T-cell (primary cell): ENCODE measurements at places on chromosomes 5 and 9. TPM values are rescaled to one million over a fixed set of nuclear protein-coding genes. Genes with fewer than 3 reads are reported as not detected.

GRCh38 chr9:9904041-9904440, 708.8 kb downstream of the PTPRD start:
- H3K4me1 ChIP-seq: no peaks in the 10 kb centered on the region
- no peaks in the 10 kb centered on the region for H3K27me3 ChIP-seq
- no peak for DNase-seq
- H3K4me3 ChIP-seq: no peak overlapping the region
- no peak overlapping the region for H3K27ac ChIP-seq
- no peaks in the 10 kb centered on the region for H3K36me3 ChIP-seq

- H3K27me3 ChIP-seq: peaks cover 9% of the 10 kb centered on the region
- no peaks in the 10 kb centered on the region for H3K4me1 ChIP-seq
- DNase-seq: peak; percentile 58
- no peak overlapping the region for H3K27ac ChIP-seq
Observed at GRCh38 chr9:127586537-127586936, 25.5 kb upstream of the STXBP1 start.

The LIFR gene
- total RNA-seq: 1.2 TPM

The CCDC152 gene
- 3.6 TPM for total RNA-seq

The CCDC171 gene
- 1.5 TPM for total RNA-seq

The ELL2 gene
- 57.8 TPM for total RNA-seq

GRCh38 chr5:3592298-3592697, 3.3 kb upstream of the IRX1 start:
- DNase-seq: no peak
- H3K36me3 ChIP-seq: no peaks in the 10 kb centered on the region
- no peak overlapping the region for H3K27ac ChIP-seq
- no peak overlapping the region for H3K4me3 ChIP-seq

GRCh38 chr9:123002754-123003153, 30.7 kb upstream of the GPR21 start:
- no peak for DNase-seq
- H3K36me3 ChIP-seq: no peaks in the 10 kb centered on the region
- H3K27me3 ChIP-seq: no peaks in the 10 kb centered on the region

- no peak for DNase-seq
- no peak overlapping the region for H3K27ac ChIP-seq
- no peak overlapping the region for H3K4me3 ChIP-seq
- peaks cover 33% of the 10 kb centered on the region for H3K27me3 ChIP-seq
Observed at GRCh38 chr5:51389577-51390463, 6.6 kb downstream of the ISL1 start.

The FUT7 gene
- total RNA-seq: 4.8 TPM

The RLN2 gene
- total RNA-seq: 4.5 TPM

- peaks cover 15% of the 10 kb centered on the region for H3K4me1 ChIP-seq
- peaks cover 23% of the 10 kb centered on the region for H3K27me3 ChIP-seq
- no peak overlapping the region for H3K27ac ChIP-seq
- no peak for DNase-seq
- peak overlapping the region; percentile 80 for H3K4me3 ChIP-seq
- H3K36me3 ChIP-seq: no peaks in the 10 kb centered on the region
Observed at GRCh38 chr5:115815693-115816225, 700 bp downstream of the CDO1 start.

The SMIM3 gene
- 5.5 TPM for total RNA-seq

DNA sequence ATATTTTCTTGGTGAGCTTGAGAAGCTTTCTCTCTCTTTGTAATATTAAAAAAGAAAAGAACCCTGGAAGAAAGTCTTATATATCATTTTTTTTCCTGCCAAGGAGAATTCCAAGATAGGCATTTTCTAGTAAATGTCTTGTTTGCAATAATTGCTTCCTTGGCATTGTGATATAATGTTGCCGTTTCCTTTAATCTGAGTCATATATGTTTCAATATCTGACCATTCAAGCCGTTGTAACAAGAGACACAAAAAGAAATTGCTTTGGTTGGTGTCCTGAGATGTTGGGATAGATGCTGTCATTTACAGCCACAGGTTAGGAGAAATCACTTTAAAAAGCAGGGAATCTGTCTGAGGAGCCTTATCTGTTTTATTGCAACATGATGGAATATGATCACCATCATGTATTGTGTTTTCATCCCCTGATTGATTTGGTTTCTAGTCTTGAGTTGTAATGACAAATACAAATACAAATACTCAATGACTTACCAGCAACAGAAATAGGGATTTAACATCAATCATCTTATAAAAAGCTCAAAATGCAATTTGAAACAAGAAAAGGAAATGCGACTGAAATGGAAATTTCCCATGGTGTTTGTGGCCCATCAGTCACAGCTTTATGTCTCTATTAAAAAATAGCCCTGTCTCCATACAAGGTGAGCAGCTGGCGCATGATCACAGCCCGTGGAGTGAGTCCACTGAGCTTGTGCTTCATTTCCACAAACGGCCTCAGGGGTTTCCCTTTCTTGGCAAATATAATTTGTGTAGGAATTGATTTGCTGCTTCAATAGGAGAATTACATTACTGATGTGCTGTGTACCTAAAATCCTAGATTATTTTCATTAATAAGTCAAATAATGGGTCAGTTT, 250.1 kb upstream of the TRPC7 start:
- no peaks in the 10 kb centered on the region for H3K36me3 ChIP-seq
- H3K4me3 ChIP-seq: no peak overlapping the region
- H3K27ac ChIP-seq: no peak overlapping the region
- no peaks in the 10 kb centered on the region for H3K27me3 ChIP-seq
- no peaks in the 10 kb centered on the region for H3K4me1 ChIP-seq

DNA sequence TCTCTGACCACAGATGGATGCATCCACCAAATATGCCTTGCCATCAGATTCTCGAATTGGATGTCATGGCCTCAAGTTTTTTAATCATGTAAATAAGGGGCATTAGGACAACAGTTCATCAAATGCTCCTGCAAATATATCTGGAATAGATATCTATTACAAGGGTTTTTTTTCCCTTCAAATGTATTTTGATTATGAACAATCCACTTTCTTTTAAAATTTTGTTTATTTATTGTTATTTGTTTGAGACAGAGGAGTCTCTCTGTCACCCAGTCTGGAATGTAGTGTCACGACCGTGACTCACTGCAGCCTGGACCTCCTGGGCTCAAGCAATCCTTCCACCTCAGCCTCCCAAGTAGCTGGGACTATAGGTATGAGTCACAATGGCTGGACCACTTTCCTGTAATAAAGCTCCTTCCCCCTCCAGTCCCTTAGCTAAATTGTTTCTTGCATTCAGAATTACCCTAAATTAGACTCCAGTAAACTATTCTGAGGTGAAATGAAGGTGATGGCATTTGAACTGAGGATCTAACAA, 1412.1 kb downstream of the EFNA5 start:
- no peaks in the 10 kb centered on the region for H3K4me1 ChIP-seq
- no peaks in the 10 kb centered on the region for H3K27me3 ChIP-seq
- no peak for DNase-seq
- H3K4me3 ChIP-seq: no peak overlapping the region
- no peaks in the 10 kb centered on the region for H3K36me3 ChIP-seq

The SH2D3C gene
- total RNA-seq: 48.7 TPM

- no peaks in the 10 kb centered on the region for H3K36me3 ChIP-seq
- H3K27me3 ChIP-seq: no peaks in the 10 kb centered on the region
- DNase-seq: no peak
- no peak overlapping the region for H3K27ac ChIP-seq
- H3K4me1 ChIP-seq: no peaks in the 10 kb centered on the region
- H3K4me3 ChIP-seq: no peak overlapping the region
Observed at GRCh38 chr5:115386657-115387056, 90.2 kb upstream of the CCDC112 start.

The ZFP2 gene
- total RNA-seq: 0.65 TPM

The C5orf24 gene
- 25.3 TPM for total RNA-seq

- no peak overlapping the region for H3K27ac ChIP-seq
- no peaks in the 10 kb centered on the region for H3K36me3 ChIP-seq
- DNase-seq: no peak
- no peak overlapping the region for H3K4me3 ChIP-seq
Observed at GRCh38 chr5:11443831-11444230, 460.4 kb downstream of the CTNND2 start.

DNA sequence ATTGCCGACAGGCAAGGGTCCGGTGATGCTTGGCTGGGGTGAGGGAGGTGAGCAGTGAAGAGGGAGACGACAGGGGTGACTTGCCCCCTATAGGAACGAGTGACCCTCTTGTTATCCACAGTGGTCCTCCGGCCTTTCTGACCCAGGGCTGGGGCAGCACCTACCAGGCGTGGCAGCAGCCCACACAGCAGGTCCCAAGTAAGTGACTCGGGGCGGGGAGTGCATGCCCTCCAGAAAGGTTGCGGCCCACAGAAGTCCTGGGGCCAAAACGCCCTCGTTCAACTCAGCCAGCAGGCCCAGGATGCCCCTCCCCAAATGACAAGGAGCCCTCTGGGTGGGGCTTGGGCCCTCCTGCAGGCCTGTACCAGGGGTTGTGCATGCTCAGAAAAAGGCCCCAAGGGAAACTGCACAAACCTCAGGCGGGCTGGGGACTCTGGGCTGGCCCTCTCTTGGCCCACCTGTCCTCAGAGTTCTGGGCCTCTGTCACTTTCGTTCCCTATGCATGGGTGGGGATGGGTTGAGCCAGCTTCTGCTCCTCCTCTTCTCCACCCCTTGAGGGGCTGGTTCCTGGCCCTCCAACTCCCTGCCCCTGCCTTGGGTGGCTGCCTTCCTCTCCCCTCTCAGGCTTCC, 32.2 kb upstream of the PRDM12 start:
- no peaks in the 10 kb centered on the region for H3K4me1 ChIP-seq
- H3K27me3 ChIP-seq: no peaks in the 10 kb centered on the region
- no peak overlapping the region for H3K4me3 ChIP-seq

The PPP6C gene
- total RNA-seq: 42.7 TPM

GRCh38 chr9:112624711-112625707, 92.9 kb downstream of the INIP start:
- no peaks in the 10 kb centered on the region for H3K27me3 ChIP-seq
- DNase-seq: no peak
- H3K27ac ChIP-seq: no peak overlapping the region

The STPG3 gene
- total RNA-seq: 0.54 TPM

- H3K27ac ChIP-seq: no peak overlapping the region
- no peak for DNase-seq
- H3K27me3 ChIP-seq: no peaks in the 10 kb centered on the region
- no peak overlapping the region for H3K4me3 ChIP-seq
- no peaks in the 10 kb centered on the region for H3K4me1 ChIP-seq
- H3K36me3 ChIP-seq: no peaks in the 10 kb centered on the region
Observed at GRCh38 chr5:107217721-107218130, 453.0 kb downstream of the EFNA5 start.

DNA sequence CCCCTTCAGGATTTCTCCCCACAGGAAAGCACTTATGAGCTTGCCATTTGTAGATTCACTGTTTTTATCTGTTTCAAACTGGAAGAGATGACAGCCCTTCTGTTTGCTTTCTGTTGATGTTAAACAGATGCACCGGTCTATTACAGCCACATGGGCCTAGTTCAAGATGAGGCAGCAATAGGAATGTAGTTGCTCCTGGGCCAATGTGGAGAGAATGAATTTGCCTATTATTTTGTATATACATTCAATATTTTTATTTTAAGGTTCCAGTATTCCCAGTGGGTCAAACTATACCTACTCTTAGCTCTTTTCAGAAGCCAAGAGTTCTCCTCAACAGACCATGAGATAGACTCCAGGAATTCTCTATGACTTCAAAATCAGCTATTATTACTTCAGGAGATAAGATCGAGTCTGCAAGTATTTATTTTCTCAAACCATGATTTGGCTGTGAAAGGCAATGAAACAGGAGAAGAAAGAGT, 461.6 kb downstream of the RASEF start:
- no peaks in the 10 kb centered on the region for H3K27me3 ChIP-seq
- H3K36me3 ChIP-seq: no peaks in the 10 kb centered on the region
- DNase-seq: no peak
- no peaks in the 10 kb centered on the region for H3K4me1 ChIP-seq
- no peak overlapping the region for H3K27ac ChIP-seq
- H3K4me3 ChIP-seq: no peak overlapping the region

The HRH2 gene
- 5.5 TPM for total RNA-seq

- H3K4me3 ChIP-seq: no peak overlapping the region
- no peak overlapping the region for H3K27ac ChIP-seq
- H3K36me3 ChIP-seq: no peaks in the 10 kb centered on the region
- DNase-seq: no peak
- no peaks in the 10 kb centered on the region for H3K4me1 ChIP-seq
Observed at GRCh38 chr5:158933494-158934318, 166.0 kb downstream of the EBF1 start.

- no peak overlapping the region for H3K27ac ChIP-seq
- no peak overlapping the region for H3K4me3 ChIP-seq
- H3K27me3 ChIP-seq: no peaks in the 10 kb centered on the region
- H3K4me1 ChIP-seq: no peaks in the 10 kb centered on the region
- H3K36me3 ChIP-seq: no peaks in the 10 kb centered on the region
Observed at GRCh38 chr5:145544401-145544800, 290.7 kb downstream of the PRELID2 start.

The HMMR gene
- total RNA-seq: 0.86 TPM

DNA sequence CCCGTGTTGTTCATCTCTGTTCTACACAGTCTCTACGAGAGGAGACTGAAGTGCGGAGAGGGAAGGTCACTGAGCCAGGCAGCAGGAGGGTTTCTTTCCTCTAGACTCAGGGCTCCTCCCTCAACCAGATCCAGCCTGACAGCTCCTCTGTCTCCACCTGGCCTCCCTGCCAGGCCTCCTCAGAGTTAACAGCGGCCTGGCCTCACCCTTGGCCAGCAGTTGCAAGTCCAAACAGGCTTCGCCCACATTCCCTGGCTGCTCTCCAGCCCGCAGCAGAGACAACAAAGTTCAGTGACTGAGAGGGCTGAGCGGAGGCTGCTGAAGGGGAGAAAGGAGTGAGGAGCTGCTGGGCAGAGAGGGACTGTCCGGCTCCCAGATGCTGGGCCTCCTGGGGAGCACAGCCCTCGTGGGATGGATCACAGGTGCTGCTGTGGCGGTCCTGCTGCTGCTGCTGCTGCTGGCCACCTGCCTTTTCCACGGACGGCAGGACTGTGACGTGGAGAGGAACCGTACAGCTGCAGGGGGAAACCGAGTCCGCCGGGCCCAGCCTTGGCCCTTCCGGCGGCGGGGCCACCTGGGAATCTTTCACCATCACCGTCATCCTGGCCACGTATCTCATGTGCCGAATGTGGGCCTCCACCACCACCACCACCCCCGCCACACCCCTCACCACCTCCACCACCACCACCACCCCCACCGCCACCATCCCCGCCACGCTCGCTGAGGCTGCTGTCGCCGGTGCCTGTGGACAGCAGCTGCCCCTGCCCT, at the start of gene HRCT1:
Gene HRCT1 (plus strand): TSS at position 291 of the 768 bp plus-strand sequence. CDS start 86 bp downstream, at position 377.
- DNase-seq: no peak
- H3K27ac ChIP-seq: no peak within 1 kb of the TSS
- peaks cover 63% of the 10 kb centered on the region for H3K4me1 ChIP-seq

DNA sequence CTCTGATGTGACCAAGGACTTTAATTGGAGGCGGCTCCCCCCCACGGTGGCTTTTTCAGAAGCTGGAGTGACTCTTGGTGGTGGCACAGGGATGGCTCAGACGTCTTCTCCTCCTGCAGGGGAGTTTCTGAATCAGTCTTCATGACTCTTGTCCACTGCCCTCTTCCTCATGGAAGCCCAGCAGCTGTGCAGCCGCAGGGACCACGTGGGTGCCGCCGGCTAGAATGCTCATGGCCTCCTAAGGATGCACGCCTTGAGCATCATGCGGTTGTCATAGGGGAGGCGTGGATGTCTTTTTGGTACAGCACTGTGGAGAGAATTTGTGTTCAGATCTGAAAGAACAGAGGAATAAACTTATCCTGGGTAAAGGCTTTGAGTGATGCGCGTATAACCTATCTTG, 1.3 kb downstream of the TEX53 start:
- H3K4me1 ChIP-seq: peaks cover 11% of the 10 kb centered on the region
- H3K27me3 ChIP-seq: no peaks in the 10 kb centered on the region
- no peak for DNase-seq
